ENCODE measurements at places on chromosomes 11 and 22. TPM values are rescaled to one million over a fixed set of nuclear protein-coding genes. Genes with fewer than 3 reads are reported as not detected.

PDGFD gene
- 0.11 TPM for total RNA-seq

PARVG gene
- total RNA-seq = 0.20 TPM

C11orf87 gene
- not detected for total RNA-seq

C11orf16 gene
- not detected for total RNA-seq

TRPT1 gene
- 41.7 TPM for total RNA-seq

ISX gene
- 0.07 TPM for total RNA-seq

THAP7 gene
- total RNA-seq = 183 TPM

RFPL3 gene
- not detected for total RNA-seq
